ENCODE measurements at places on chromosomes 6 and 20.

GRCh38 chr20:9203081-9203447 is 134.2 kb downstream of the PLCB4 start:
- no peak for DNase-seq

- DNase-seq, result no peak
These were observed 26.1 kb downstream of the CEP57L1 start for GRCh38 chr6:109121411-109121810.

GRCh38 chr6:149918151-149918905 is 4.6 kb downstream of the RAET1G start:
- DNase-seq, result no peak

- no peak for DNase-seq
These were observed 477.8 kb downstream of the HACE1 start for GRCh38 chr6:104381907-104382306.

GRCh38 chr6:119470893-119471542 is 121.5 kb upstream of the MAN1A1 start:
- DNase-seq, result no peak
